Activated CD4-positive, alpha-beta T cell treated with anti-CD3 and anti-CD28 coated beads, Interleukin-2, amount 50 U/mL, for 4 hours (primary cell): ENCODE measurements at places on chromosomes 1 and 21.

GRCh38 chr1:154158307-154159125 lies 3.6 kb upstream of the NUP210L start:
- no peak for DNase-seq

DNA sequence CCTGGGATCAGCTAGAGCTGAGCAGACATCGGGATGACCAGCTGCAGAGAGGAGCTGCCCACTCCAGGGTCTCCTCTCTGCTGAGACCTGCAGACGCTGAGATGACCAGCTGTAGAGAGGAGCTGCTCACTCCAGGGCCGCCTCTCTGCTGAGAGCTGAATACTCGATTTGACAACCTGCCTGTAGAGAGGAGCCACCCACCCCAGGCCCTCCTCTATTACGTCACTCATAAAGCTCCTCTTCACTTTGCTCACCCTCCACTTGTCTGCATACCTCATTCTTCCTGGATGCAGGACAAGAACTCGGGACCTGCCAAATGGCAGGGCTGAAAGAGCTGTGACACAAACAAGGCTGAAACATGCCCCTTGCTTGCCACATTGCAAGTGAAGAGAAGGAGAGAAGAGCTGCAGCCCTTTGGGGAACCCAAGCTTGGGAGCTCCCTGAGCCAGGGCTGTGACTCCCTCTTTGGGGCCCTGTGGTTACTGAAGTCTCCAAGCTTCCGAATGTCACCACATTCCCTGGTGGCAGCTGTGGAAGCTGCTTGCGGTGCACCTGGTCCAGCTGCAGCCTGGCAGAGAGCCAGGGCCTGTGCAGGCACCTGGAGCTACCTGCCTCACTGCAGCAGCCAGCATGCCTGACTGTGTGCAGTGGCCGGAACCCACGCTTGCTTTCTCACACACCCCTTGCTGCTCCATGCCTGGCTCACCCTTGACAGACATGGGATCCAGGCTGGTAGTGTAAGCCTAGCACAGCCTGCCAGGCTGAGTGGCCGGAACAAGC lies 59.6 kb downstream of the CC2D1B start:
- no peak for DNase-seq

GRCh38 chr1:199629624-199630023 lies 397.9 kb upstream of the NR5A2 start:
- no peak for DNase-seq

DNA sequence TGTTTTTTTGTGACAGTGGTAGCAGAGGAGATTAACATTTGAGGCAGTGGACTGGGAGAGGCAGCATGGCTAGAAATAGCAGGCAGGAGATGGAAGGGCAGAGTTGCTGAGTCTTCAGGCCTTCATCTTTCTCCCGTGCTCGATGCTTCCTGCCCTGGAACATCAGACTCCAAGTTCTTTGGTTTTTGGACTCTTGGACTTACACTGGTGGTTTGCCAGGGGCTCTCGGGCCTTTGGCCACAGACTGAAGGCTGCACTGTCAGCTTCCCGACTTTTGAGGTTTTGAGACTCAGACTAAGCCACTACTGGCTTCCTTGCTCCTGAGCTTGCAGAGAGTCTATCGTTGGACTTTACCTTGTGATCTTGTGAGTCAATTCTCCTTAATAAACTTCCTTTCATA lies 24.2 kb upstream of the LEFTY2 start:
- DNase-seq = no peak

DNA sequence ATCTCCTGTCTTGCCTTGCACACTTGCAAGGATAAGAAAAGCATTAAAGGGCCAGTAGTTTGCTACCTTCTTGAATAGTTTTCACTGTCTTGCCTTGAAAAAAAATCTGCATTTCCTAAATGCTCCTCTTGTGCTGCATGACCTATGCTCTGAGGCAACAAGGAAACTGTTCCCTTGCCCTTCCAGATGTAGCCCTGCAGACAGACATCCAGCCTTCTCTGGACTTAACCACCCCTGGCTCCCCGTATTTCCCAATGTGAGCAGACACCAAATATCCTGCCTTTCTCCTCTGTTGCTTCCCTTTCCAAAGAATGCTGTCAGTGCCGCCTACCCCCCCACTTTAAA lies 177.6 kb downstream of the GABPA start:
- DNase-seq = no peak

- no peak for DNase-seq
Measured at GRCh38 chr1:112797224-112797623, 82.1 kb upstream of the PPM1J start.

DNA sequence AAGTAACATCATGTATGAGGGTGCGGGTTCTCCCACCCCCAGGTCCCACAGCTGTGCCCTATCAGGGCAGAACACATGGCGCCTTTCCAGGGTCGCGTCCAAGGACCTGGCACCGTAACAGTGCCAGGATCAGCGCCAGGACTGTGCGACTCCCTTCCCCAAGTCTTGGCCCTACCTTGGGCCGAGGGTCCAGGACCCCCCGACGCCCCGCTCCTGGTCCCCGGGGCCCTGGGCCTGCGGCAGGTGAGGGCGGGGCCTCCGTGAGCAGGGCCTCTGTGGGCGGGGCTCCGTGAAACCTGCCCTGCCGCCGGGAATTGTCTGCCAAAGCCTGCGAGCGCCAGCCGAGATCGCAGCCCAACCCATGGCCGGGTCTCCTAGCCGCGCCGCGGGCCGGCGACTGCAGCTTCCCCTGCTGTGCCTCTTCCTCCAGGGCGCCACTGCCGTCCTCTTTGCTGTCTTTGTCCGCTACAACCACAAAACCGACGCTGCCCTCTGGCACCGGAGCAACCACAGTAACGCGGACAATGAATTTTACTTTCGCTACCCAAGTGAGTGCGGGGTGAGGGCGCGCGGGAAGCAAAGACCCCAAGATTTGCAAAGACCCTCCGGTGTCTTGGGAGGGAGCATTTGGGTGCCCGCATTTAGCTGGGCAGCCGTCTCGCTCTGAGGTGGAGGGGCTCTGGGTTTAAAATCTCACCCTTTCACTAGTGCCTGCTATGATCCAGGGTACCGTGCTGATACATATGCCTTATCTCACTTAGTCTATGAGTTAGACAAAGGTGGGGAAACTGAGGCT lies at the start of gene RHBG:
RHBG (plus strand) TSS at position 323 of the 796 bp plus-strand sequence; CDS start at position 362, 39 bp downstream.
- DNase-seq = peak; percentile 6

DNA sequence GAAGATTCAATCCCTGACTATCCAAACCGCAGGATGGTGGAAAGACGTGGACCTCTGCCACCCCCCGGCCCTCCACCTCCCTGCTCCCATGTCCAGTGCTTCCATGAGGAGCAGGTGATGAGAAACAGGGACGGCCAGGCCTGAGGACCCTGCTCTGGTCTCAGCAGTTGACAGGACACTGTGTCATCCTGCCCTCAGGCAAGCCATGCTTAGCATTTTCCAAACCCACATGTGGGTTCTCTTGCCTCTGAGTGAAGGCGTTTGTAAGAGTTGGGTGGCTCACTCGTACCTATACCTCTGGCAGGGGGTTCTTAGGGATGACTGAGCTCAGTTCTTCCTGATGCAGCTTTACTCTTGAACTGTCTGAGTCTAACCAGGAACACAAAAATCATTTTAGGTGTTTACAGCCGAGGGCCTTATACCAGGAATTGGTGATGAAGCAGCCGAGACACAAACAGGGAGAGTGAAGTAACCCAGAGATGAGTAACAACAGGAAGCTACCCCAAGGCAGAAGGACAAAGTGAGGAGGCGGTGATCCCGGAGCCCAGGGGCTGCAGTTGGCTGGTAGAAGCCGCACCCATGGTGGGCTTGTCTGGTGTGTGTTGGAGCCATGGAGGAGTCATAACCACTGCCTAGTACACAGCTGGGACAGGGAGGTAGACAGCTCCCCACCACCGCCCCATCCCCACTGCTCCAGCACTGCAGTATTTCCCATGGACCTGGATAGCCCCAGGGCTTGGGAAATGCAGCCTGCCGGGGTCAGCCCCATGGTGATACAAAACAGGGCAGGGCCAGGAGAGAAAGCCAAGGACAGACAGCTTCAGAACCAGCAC lies 21.4 kb downstream of the MYBPH start:
- no peak for DNase-seq

DNA sequence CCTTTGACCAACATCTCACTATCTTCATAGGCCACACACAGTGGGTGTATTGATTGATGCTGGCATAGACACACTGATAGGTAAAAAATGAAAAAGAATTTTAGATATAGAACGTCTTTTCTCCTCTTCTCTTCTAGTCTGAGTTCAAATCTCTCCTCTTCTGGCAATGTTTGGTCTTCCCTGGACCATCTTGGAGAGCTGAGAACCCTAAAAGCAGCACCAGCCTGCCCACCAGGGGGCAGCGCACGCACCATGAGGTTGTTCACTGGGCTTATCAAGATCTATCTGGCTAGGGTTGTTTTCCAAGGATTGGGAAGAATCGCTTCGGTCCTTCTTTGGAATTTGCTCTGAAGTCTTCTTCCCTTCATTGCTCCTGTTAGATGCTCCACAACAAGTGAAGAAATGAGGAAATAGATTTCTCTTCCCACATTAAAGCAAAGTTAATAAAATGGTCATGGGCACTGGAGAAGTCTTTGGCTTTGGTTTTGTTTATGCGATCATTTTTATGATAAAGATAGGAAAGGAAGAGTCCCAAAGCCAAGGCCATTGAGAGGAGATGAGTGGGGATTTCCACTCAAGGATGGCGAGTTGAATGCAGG lies 104.0 kb upstream of the OLIG2 start:
- DNase-seq = peak; percentile 26

- no peak for DNase-seq
Measured at GRCh38 chr1:40266786-40267535, 8.9 kb downstream of the ZMPSTE24 start.

- no peak for DNase-seq
Measured at GRCh38 chr1:230144758-230145504, 77.9 kb downstream of the GALNT2 start.

DNA sequence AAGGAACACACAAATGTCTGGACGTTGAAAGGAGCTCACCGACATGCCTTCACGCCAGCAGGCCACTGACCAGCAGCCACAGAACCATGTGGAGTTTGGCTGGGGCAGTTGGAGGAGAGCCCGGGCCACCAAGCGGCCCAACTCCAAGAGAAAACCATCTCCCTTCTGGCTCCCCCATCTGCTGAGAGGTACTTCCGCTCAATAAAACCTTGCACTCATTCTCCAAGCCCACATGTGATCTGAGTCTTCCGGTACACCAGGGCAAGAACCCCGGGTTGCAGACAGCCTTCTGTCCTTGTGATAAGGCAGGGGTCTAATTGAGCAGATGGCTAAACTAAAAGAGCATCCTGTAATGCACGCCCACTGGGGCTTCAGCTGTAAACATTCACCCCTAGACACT lies 24.4 kb downstream of the RGS4 start:
- no peak for DNase-seq

DNA sequence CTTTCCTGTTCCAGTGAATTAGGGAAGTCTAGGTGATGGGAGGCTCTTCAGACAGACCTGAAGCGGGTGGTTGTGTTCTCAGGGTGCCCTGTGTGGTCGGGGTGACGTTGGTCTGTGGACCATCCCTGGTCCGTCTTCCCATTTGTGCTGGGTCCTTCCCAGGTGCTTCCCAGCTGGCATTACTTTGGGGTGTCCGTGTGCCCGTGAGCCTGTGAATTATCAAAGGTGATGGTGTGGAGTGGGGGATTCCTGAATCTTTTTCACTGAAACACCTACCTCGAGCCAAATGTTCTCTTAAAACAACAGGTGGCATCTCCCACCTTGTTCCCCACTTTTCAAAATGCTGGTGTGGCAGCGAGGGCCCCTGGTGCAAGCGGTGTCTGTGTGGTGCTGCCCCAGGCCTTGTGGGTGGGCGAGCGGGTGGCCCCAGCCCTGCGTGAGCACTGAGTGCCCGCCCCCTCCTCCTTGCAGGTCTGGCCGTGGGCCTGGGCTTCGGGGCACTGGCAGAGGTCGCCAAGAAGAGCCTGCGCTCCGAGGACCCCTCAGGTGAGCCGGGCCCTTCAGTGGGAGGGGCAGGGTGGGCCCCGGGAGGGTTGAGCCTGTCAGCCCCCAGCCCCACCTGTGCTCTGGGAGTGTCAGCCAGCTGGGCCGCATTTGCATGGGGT lies 37.0 kb downstream of the COQ8A start:
- DNase-seq = no peak

GRCh38 chr1:225933072-225933471 lies 7.9 kb downstream of the LEFTY2 start:
- no peak for DNase-seq

DNA sequence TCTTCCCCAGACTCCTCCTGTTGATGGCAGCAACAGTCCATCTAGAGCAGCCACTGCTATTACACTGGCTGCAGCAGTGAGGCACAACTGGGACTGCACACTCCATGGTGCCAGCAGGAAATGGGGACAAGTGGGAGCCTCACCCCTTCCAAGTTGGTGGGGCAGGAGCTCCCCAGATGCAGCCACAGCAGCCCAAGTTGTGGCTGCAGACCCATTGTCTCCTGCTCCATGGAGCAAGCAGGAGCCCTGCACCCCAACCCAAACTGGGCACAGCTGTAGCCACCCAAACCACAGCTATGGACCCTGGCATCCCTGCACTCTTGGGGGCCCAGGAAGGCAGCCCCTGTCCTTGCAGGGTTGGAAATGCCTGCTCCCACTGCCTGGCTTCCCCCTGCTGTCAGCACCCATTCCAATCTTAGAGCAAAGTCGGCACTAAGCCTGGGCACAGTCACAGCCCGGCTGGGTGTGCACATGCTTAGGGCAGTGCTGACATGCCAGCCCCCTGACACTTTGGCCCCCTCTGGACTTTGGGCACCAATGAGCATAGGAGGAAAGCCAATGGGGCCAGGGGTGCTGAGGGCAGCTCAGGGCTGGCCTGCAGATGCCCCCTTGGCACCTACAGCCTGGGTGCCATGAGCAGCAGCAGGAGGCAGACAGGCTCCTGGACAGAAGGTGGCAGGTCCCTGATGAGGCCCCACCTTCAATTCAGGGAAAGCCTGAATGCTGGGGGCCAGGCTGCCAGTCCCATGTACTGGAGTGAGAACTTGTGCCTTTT lies 44.0 kb downstream of the MATN1 start:
- no peak for DNase-seq

DNA sequence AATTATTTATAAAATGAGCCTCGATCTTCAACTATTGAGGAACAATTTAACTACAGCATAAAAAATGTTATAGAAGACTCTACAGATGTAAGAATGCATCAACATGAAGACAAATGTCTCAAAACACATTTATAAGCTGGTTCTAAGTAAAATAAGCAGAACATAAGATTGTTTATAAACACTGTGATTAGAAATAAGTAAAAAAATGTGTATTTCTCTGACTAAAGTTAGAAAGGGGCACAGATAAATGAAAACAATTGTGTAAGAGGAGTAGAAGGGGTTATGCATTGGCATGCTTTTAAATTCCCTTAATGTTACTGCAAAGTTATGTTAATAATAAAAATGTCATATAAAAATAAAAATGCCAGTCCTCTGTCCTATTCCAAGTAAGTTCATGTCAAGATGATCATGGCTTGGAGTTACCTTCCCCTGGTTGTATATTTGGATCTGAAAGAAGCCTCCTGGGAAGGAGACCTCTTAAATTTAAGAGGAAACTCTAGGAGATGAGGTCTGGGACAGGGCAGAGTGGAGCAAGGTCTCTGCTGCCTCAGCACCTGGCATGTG lies 70.2 kb upstream of the FAM20B start:
- no peak for DNase-seq

GRCh38 chr1:15684042-15684461 lies at the start of gene PLEKHM2:
Gene PLEKHM2 (plus strand): TSS chr1:15684320. CDS start chr1:15684559, 239 bp downstream.
- DNase-seq = peak; percentile 25

- no peak for DNase-seq
Measured at GRCh38 chr1:175209493-175209921, 16.9 kb upstream of the KIAA0040 start.

- DNase-seq = no peak
Measured at GRCh38 chr1:195158091-195158490, 1450.1 kb downstream of the KCNT2 start.

GRCh38 chr1:48776393-48777218 lies at the start of gene BEND5:
Gene BEND5 (minus strand): TSS chr1:48776891. CDS start chr1:48776831, 60 bp downstream.
- DNase-seq = peak; percentile 37

- DNase-seq = peak; percentile 58
Measured at GRCh38 chr1:244074559-244075171, 23.6 kb downstream of the ZBTB18 start.

- DNase-seq = no peak
Measured at GRCh38 chr1:182376936-182377574, 14.5 kb downstream of the GLUL start.
